ENCODE measurements at places on chromosomes 13 and 19.

DNA sequence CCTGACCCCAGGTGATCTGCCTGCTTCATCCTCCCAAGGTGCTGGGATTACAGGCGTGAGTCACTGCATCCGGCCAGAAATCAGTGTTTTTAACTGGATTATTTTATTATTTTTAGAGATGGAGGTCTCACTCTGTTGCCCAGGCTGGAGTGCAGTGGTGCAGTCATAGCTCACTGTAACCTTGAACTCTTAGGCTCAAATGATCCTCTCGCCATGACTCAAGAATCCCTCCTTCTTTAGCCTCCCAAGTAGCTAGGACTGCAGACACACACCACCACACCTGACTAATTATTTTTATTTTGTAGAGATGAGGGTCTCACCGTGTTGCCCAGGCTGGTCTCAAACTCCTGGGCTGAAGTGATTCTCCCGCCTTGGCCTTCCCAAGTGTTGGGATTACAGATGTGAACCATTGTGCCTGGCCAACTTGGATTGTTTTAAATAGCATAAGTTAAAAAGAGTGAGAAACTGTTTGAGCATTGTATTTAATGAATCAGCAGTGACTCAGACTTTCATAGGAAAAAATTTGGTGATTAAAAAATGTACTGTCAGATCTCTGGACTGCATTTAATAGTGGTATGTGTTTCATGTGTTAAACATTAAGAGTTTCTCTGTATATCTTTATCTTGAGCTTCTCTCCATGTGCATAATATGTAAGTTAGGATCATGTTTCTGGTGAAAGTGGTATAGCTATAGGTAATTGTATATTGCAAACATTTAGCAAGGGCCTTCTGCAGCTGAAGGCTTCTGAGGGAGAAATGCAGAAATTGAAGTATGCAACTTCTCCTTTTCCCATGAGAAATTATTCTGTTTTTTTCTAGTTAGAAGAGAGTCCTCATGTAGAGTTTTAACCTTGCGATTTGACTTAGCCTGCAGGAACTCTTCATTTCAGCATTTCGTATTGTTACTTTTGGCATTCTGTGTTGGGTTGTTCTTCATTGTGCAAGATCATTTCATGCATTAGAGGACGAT is 121.2 kb downstream of the PCCA start:
- peak; percentile 72 for DNase-seq

GRCh38 chr13:80262051-80262695 is 78.8 kb downstream of the SPRY2 start:
- DNase-seq: no peak

DNA sequence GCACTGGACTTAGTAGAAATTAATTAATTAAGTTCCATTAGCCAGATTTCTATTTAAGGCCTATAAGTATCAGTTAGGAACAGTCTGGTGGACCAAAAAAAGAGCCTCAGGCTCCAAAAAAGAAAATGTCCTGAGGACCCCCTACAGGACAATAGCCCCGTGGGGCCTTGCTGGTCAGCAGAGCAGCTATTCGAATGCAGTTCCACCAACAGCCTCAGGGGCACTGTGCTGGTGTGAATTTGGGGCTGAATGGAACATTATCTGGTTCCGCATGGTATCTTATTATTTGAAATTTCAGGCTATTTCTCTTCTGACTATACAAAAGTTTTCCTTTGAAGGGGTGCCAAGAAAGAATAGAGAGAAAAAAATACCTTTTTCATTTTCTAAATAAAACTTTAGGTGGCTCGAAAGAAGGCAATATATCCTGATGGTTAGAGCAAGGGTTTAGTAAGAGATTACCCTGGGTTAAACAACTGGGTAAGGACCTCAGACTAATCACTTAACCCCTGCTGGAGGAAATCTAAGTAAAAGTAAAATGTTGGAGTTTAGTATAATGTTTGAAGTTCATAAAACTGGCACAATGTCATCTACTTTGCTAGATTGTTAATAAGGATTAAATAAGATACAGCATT is 147.2 kb downstream of the MIPEP start:
- no peak for DNase-seq

- DNase-seq: no peak
These were observed 11.6 kb downstream of the REXO1 start for GRCh38 chr19:1836458-1837221.

GRCh38 chr13:113943821-113944565 is 29.9 kb downstream of the C13orf46 start:
- DNase-seq: no peak

DNA sequence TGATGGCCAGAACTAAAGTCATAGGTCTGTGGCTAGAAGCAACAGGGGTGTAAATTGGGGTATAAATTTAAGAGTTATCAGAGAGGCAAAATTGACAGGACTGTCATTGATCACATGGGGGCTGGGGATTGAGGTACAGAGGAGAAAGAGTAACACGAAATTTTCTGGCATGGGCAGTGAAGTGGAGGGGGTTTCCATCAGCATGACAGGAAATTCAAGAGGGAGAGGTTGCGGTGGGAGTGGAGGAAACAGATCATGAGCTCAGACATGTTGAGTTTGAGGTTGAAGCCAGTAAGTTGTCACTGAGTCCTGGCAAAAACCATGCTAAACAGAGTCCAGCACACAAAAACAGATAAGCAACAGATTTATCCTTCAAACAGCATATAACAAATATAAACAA is 192.1 kb upstream of the TSC22D1 start:
- DNase-seq: no peak

GRCh38 chr19:16604615-16605014 is 23.4 kb downstream of the MED26 start:
- DNase-seq: no peak

GRCh38 chr13:40116008-40116407 is 460.5 kb downstream of the COG6 start:
- peak; percentile 60 for DNase-seq

- DNase-seq: peak; percentile 34
These were observed 698 bp downstream of the BLOC1S3 start for GRCh38 chr19:45179072-45179891.

- no peak for DNase-seq
These were observed 730.7 kb downstream of the UQCRFS1 start for GRCh38 chr19:28482221-28482620.

- DNase-seq: no peak
These were observed 794.7 kb downstream of the EFNB2 start for GRCh38 chr13:105740739-105741138.

GRCh38 chr19:6060600-6061375 is 49.5 kb downstream of the RFX2 start:
- peak; percentile 39 for DNase-seq

- DNase-seq: peak; percentile 20
These were observed 210.1 kb downstream of the TBC1D4 start for GRCh38 chr13:75271846-75272245.

All from foreskin fibroblast (primary cell).